ENCODE measurements at places on chromosomes 1 and 21.

GRCh38 chr1:227725046-227725445 is 10.1 kb downstream of the JMJD4 start:
- no peak for DNase-seq

DNA sequence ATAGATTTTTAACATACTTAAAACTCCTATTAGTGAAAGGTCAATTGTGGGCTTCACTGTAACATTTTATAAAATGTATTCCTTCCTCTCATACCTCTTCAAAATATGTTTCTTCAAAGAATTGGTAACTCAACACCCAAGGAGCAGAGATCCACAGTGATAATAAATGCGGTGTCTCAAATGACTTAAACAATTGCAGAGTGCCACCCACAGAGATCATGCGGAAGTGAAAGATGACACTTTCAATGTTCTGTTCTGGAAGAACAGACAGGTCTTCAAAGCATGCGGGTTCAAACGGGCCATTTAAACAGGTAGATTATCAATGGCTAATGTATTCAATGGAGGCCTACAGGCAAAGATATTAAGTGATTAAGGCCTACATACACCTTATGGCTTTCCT is 157.0 kb upstream of the GREM2 start:
- no peak for DNase-seq

GRCh38 chr1:78334952-78335351 is 155.8 kb upstream of the PTGFR start:
- DNase-seq = no peak

GRCh38 chr1:207873055-207873890 is 37.7 kb downstream of the CD34 start:
- no peak for DNase-seq

All from renal pelvis (tissue), 12 donors.